Common myeloid progenitor, CD34-positive (primary cell): ENCODE measurements at places on chromosomes 4 and X.

- H3K4me3 ChIP-seq: no peak overlapping the region
- no peak for DNase-seq
- no peak overlapping the region for H3K27ac ChIP-seq
- H3K27me3 ChIP-seq: no peaks in the 10 kb centered on the region
- H3K4me1 ChIP-seq: no peaks in the 10 kb centered on the region
Measured at GRCh38 chr4:181536811-181537434, 706.3 kb upstream of the TENM3 start.

DNA sequence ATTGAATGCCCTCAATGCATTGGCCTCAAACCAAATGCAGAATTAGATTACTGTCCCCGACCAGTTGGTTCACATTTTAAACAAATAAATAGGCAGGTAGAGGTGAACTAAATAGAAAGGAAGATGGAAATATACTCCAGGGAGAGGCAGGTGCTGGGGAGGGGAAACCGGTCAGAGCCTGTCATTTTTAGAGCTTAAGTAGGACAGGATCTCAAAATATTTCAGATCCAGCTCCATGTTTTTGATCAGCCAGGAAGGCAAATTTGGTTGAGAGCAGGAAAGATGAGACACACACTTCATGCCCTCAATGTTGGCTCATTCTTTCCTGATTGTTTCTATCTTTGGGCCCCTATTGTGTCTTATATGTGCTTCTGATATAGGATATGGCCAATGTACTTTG, 206.7 kb downstream of the SHROOM3 start:
- H3K36me3 ChIP-seq: no peaks in the 10 kb centered on the region
- no peak for DNase-seq
- no peak overlapping the region for H3K4me3 ChIP-seq
- no peaks in the 10 kb centered on the region for H3K4me1 ChIP-seq
- H3K27ac ChIP-seq: no peak overlapping the region
- no peaks in the 10 kb centered on the region for H3K27me3 ChIP-seq

DNA sequence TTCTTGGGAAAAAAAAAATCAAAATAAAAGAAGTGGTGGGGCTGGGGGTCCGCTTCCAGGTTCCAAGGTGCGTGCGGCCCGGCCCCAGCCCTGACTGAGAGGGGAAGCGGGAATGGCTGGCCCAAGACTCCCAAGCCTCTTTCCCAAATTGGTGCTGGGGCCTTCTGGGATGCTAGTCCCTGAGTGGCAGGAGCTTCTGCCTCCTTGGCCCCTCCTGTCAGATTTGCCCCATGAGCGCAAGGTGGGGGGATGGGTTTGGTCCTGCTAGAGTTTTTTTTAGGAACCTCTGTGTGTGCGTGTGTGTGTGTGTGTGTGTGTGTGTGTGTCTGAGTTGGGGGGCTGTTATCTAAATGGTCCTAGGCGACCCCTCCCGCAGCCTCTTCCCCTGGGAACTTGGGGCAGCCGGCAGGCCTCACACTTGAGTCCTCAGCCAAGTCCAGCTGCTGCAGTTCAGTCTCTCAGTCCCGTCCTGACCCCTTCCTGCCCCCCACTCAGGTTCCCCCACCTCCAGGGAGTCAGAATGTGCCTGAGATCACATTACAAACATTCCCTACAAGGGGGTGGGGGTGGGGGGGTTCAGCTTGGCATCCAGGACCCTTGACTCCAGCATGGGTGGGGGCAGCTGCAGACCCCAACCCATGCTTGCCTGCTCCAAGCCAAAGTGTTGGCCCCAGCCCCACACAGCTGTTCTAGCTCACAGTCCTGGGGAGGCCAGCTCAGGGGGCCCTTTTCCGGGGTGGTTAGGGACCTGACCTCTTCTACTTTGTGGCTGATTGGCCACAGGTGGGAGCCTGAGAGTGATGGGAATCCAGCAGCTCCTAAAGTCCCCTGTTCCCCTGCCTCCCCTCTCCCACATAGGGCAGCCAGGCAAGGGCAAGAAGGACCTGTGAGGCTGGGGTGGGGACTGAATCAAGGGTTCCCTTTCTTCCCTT, 4.0 kb downstream of the EFNB1 start:
- peaks cover 48% of the 10 kb centered on the region for H3K4me1 ChIP-seq
- H3K4me3 ChIP-seq: no peak overlapping the region
- H3K27me3 ChIP-seq: no peaks in the 10 kb centered on the region
- H3K36me3 ChIP-seq: no peaks in the 10 kb centered on the region
- no peak for DNase-seq
- no peak overlapping the region for H3K27ac ChIP-seq

- DNase-seq: no peak
- no peak overlapping the region for H3K27ac ChIP-seq
- no peak overlapping the region for H3K4me3 ChIP-seq
- H3K4me1 ChIP-seq: no peaks in the 10 kb centered on the region
- no peaks in the 10 kb centered on the region for H3K36me3 ChIP-seq
Measured at GRCh38 chrX:10233173-10233572, 76.4 kb downstream of the CLCN4 start.

GRCh38 chr4:151687021-151687640, 73.7 kb downstream of the GATB start:
- DNase-seq: no peak
- H3K27me3 ChIP-seq: no peaks in the 10 kb centered on the region
- H3K36me3 ChIP-seq: peaks cover 35% of the 10 kb centered on the region
- H3K27ac ChIP-seq: no peak overlapping the region
- no peak overlapping the region for H3K4me3 ChIP-seq

DNA sequence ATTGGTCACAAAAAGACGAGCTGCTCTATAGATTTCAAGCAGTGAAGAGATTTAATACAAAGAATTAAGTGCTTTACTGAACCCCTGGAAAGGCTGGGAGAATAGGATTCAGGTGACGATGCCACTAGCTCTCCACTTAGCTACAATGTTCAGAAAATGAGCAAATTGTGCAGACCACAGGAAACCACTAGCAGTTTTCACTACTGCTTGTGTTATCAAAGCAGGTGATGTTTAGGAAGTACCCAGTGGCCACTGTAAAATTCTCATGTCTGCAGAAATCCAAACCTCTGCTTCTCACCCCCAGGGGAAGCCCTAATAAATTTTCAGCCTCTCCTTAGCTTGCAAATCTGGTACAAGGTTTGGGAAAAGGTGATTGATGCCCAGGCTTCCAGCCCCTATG, 165.1 kb downstream of the IL1RAPL1 start:
- no peaks in the 10 kb centered on the region for H3K27me3 ChIP-seq
- DNase-seq: no peak
- H3K36me3 ChIP-seq: no peaks in the 10 kb centered on the region

DNA sequence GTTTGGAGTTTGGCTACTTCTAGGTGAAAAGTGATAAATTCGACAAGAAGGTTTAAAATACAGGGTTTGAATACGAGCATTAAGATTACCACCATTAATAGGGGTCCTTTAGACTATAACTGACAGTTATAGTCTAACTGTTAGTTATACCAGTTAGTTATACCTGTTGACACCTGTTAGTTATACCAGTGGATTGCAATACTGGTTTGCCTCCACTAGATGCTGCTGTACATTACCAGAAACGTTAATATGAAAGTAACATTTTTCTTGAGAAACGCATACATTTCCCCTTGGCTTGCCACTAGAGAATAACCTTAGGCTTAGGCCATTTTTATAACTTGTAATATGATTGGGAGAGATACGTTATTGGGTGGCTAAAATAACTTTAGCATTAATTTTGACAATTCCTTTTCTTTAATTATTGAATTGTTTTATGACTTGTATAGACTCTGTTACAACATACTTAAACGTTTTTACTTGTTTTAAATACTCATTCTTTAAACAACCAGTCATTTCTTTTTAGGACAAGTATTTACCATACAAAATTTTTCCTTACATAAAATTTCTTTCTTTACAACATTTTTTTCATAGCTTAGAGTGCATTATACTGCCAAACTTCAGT, 911.2 kb downstream of the FSTL5 start:
- H3K4me1 ChIP-seq: no peaks in the 10 kb centered on the region
- H3K27ac ChIP-seq: no peak overlapping the region
- DNase-seq: no peak
- no peaks in the 10 kb centered on the region for H3K27me3 ChIP-seq
- no peak overlapping the region for H3K4me3 ChIP-seq

DNA sequence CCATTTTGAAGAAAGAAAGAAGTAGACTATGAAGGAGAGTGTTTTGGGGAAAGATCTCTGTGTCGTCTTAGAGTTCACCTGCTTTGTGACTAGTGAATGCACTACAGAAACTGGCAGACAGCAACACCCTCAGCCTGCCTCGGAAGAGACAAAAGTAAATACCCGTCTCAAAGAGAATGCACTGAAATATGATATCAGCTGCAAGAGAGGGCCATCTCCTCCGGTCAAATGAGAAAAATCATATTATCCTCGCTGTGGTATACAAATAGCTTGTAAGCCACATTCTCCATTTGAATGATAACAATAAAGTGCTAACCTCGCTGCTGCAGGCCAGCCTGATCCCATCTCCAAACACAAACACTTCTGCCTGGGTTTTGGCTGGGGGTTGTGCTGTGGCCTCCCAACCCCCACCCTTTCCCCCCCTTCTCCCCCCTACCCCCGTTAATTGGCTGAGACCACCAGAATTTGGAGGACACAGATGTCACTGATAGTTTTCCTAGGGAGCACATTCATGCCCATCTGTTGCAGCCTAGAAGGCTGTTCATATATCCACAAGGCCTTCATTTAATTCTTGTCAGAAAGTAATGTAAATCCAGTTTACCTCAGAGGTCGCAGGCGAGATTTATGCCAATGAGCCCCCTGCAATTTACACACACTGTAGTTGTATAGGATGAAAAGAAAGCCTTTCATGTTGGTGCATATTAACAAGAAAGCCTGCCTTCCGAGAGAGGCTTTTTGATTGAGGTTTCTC, 46.3 kb downstream of the ALPK1 start:
- DNase-seq: no peak
- no peaks in the 10 kb centered on the region for H3K27me3 ChIP-seq
- H3K36me3 ChIP-seq: peaks cover 2% of the 10 kb centered on the region
- H3K27ac ChIP-seq: no peak overlapping the region
- no peak overlapping the region for H3K4me3 ChIP-seq

- H3K4me3 ChIP-seq: no peak overlapping the region
- no peak overlapping the region for H3K27ac ChIP-seq
- H3K27me3 ChIP-seq: no peaks in the 10 kb centered on the region
- no peaks in the 10 kb centered on the region for H3K36me3 ChIP-seq
- no peak for DNase-seq
- H3K4me1 ChIP-seq: no peaks in the 10 kb centered on the region
Measured at GRCh38 chr4:20658456-20658855, 41.8 kb upstream of the PACRGL start.

DNA sequence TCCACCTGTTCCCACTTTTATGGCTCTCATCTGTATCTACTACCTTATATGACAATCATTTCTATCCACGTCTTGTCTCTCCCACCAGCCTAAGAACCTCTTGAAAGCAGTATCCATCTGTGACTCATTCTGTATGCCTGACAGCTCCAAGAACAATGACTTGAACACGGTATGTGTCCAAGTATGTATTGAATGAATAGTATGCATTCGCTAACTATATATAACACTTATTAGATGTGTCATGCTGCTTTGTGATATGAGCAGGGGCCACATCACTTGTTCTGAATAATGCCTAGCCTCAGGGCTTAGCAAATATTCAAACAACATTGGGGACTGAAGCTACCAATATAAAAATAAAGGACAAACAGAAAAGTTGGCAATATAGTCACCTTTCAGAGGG, 4.9 kb downstream of the OPHN1 start:
- DNase-seq: no peak
- H3K4me1 ChIP-seq: no peaks in the 10 kb centered on the region
- H3K27ac ChIP-seq: no peak overlapping the region
- no peak overlapping the region for H3K4me3 ChIP-seq

- H3K4me3 ChIP-seq: no peak overlapping the region
- H3K4me1 ChIP-seq: no peaks in the 10 kb centered on the region
- H3K27me3 ChIP-seq: no peaks in the 10 kb centered on the region
- DNase-seq: no peak
- no peak overlapping the region for H3K27ac ChIP-seq
Measured at GRCh38 chr4:90498175-90498574, 371.0 kb downstream of the CCSER1 start.

DNA sequence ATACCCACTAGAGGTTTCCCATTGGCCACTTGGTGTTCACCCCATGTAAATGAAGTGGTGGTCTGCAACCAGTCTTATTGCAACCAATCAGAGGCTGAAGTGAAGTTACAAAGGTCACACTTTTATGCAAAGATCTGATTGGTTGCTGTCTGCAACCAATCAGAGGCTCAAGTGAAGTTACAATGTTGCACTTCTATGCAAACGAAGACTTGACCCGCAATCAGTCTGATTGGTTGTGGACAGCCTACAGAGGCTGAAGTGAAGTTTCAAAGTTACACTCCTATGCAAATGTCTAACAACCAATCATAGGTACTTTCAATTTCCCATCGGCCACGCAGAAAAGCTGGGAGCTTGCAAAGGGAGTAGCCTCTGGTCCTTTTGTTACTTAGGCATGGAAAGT, 22.3 kb upstream of the XPNPEP2 start:
- H3K27me3 ChIP-seq: no peaks in the 10 kb centered on the region
- no peaks in the 10 kb centered on the region for H3K4me1 ChIP-seq
- H3K4me3 ChIP-seq: no peak overlapping the region
- DNase-seq: no peak

DNA sequence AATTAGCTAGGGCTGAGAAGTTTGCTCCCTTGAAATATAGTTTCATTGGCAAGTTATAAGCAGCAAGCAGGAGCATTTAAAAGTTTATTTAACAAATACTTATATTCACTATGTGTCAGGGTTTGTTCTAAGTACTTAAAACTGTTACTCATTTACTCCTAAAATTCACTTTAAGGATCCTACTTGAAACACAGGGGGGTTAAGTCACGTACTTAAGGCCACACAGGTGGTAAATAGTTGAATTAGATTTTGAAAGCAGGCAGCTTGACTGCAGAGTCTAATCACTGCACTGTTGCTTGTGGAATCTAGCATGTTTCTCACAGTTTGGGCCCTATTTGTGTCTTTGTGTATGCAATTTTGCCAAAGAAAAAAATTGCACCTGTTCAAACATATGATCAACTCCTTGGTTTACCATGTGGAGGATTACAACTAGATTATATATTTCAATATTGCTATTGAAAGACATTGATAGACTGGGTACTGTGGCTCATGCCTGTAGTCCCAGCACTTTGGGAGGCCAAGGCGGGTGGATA, 7.6 kb downstream of the SGMS2 start:
- H3K27ac ChIP-seq: no peak overlapping the region
- H3K4me3 ChIP-seq: no peak overlapping the region
- H3K27me3 ChIP-seq: no peaks in the 10 kb centered on the region
- no peak for DNase-seq

DNA sequence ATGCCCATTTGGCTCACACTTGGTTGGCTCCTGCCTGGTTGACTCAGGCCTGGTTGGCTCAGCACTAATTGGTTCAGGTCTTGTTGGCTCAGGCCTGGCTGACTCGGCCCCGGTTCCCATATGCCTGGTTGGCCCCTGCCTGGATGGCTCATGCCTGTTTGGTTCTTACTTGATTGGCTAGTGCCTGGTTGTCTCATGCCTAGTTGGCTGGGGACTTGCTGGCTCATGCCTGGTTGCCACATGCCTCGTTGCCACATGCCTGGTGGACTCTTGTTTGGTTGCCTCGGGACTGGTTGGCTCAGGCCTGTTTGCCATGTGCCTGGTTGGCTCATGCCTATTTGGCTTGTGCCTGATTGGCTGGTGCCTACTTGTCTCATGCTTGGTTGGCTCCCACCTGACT, 103.7 kb downstream of the APOOL start:
- H3K4me3 ChIP-seq: no peak overlapping the region
- DNase-seq: no peak
- no peaks in the 10 kb centered on the region for H3K36me3 ChIP-seq
- H3K4me1 ChIP-seq: peaks cover 1% of the 10 kb centered on the region
